ENCODE measurements at places on chromosomes 2 and 18. TPM values are rescaled to one million over a fixed set of nuclear protein-coding genes. Genes with fewer than 3 reads are reported as not detected.
A peak's percentile ranks its signal among the peaks of the same experiment; 100 is the strongest.

The DCC gene
- total RNA-seq = 0.36 TPM

The BOK gene
- 46.6 TPM for total RNA-seq

The ACKR3 gene
- 17.6 TPM for total RNA-seq

The TYMS gene
- 3.0 TPM for total RNA-seq

The SCN2A gene
- 0.95 TPM for total RNA-seq

The DHRS9 gene
- total RNA-seq = 0.83 TPM

DNA sequence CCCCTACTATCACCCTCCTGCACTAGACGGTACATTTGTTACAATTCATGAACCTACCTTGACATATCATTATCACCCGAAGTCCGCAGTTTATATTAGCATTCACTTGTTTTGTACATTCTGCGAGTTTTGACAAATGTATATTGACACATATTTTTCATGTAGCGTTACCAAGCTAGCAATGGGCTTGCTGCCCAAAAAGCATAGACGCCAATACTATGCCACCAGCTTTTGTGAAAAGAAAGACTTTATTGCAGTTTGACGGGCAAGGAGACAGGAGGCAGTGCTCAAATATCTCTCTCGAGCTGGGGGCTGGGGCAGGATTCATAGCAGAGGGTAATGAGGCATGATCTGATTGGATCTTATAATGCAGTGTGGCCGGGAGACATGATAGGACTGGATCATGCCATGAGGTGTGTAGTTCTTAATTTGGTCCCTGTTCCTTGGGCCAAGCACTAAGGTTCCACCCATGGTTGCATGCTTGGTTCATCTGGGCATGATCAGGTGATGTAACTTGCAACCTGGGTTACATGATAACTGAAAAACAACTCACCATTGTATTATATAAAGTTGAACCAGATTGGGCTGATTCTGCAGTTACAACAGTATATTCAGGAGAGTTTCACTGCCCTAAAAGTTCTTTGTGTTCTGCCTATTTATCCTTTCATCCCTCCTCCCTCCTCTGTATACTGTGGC is 162.3 kb downstream of the RTN4 start:
- H3K36me3 ChIP-seq = no peaks in the 10 kb centered on the region
- no peak overlapping the region for H3K27ac ChIP-seq
- no peak overlapping the region for H3K4me3 ChIP-seq

GRCh38 chr18:24683925-24684324 is 223.5 kb downstream of the HRH4 start:
- no peak overlapping the region for H3K4me3 ChIP-seq
- H3K36me3 ChIP-seq = no peaks in the 10 kb centered on the region
- DNase-seq = no peak

DNA sequence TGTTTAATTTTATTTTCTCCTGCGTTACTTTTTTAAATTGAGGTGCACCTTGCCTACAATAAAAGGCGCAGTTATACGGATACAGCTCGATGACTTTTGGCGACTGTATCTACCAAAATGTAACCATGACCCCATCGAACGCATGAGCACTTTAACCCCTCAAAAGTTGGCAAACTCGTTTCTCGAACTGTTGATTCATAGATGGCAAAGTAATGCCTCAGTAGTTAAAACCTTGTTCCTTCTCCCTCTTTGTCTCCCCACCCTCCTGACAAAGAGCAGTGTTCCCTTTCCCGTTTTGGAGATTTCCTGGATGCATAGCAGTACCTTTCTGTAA is 577 bp downstream of the MOGAT1 start:
- no peaks in the 10 kb centered on the region for H3K27me3 ChIP-seq
- H3K36me3 ChIP-seq = no peaks in the 10 kb centered on the region
- no peak for DNase-seq
- H3K4me3 ChIP-seq = no peak overlapping the region
- H3K27ac ChIP-seq = no peak overlapping the region
- peaks cover 11% of the 10 kb centered on the region for H3K4me1 ChIP-seq

DNA sequence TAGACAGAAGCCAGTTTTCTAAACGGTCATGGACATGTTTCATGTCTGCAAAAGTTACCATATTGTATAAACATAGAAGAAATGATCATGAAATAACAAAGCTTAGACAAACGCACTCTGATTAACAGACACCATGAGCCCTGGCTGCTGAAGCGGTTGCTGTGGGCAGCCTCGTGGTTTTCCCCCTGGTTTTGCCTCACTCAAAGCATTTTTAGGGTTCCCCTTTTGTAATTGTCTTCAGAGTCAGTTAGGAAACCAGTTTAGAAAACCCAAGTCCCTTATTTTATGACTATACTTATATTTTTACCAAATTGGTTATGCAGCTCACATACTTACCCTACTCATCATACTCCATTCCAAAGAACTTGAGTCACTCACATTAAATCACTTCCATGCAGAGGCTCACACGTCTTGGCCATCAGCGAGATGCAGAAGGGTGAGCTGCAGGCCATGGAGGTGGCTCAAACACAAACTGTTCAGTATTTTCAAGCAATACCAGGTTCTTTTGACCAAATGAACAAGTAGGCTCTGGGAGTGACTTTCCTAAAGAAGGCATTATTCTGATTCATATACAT is 105.6 kb upstream of the SALL3 start:
- no peaks in the 10 kb centered on the region for H3K4me1 ChIP-seq
- no peaks in the 10 kb centered on the region for H3K36me3 ChIP-seq
- H3K27ac ChIP-seq = no peak overlapping the region
- H3K4me3 ChIP-seq = no peak overlapping the region

GRCh38 chr18:47118981-47119380 is 31.3 kb downstream of the HDHD2 start:
- no peak overlapping the region for H3K27ac ChIP-seq
- no peak for DNase-seq
- H3K27me3 ChIP-seq = no peaks in the 10 kb centered on the region
- no peak overlapping the region for H3K4me3 ChIP-seq

GRCh38 chr2:178194600-178195389 is 483 bp downstream of the OSBPL6 start:
- no peaks in the 10 kb centered on the region for H3K36me3 ChIP-seq
- H3K4me1 ChIP-seq = peaks cover 12% of the 10 kb centered on the region
- peak overlapping the region; percentile 91 for H3K27ac ChIP-seq
- no peaks in the 10 kb centered on the region for H3K27me3 ChIP-seq
- peak; percentile 70 for DNase-seq
- peak overlapping the region; percentile 90 for H3K4me3 ChIP-seq

- no peaks in the 10 kb centered on the region for H3K27me3 ChIP-seq
- no peak overlapping the region for H3K27ac ChIP-seq
- H3K4me3 ChIP-seq = no peak overlapping the region
- no peaks in the 10 kb centered on the region for H3K4me1 ChIP-seq
- no peak for DNase-seq
Observed at GRCh38 chr2:229810786-229811185, 96.4 kb upstream of the DNER start.

DNA sequence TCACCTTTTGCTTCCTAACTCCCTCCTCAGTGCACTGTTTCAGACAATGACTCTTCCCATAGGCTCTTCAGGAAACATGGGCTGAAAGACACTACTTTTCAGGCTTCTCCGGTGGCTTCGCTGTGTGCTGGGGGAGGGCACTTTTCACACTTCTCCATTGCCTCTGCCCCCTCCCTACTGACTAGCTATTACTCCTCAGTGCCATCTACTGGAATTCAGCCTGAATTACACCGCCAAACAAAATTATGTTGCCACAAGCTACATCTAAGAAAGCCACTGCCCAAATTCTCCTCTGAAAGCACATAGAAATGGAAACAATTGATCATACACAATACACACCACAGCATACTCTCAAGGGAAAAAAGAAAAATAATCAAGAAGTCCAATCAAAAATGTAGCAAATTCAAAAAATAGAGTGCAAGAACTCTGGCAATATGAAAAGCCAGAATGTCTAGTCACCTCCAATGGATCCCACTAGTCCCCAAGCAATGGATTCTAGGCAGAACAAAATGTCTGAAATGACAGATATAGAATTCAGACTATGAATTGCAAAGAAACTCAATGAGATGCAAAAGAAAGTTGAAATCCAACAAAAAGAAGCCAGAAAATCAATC is 1139.4 kb upstream of the GYPC start:
- H3K36me3 ChIP-seq = no peaks in the 10 kb centered on the region
- H3K4me1 ChIP-seq = no peaks in the 10 kb centered on the region
- H3K27me3 ChIP-seq = no peaks in the 10 kb centered on the region
- no peak for DNase-seq

DNA sequence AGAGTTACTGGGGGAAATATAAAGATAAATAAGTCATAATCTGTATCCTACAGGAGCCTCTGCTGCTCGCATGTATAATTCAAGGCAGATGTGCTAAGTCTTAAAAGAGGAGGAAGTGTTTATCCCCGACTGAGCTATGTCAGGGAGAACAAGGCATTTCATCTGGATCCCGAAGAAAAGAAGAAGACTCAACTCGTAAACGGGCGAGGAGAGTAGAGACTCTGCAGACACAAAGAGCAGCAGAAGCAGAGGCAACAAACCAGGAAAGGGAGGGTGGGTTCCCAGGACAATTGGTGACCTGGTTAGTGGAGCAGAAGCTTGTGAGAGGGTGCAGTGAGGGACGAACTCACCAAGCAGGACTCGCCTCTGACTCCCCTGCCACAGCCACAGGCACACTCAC is 368.6 kb downstream of the EIPR1 start:
- H3K36me3 ChIP-seq = no peaks in the 10 kb centered on the region
- no peaks in the 10 kb centered on the region for H3K4me1 ChIP-seq
- DNase-seq = no peak
- no peak overlapping the region for H3K27ac ChIP-seq

GRCh38 chr2:181454686-181455450 is 2.3 kb upstream of the ITGA4 start:
- peaks cover 27% of the 10 kb centered on the region for H3K4me1 ChIP-seq
- H3K36me3 ChIP-seq = no peaks in the 10 kb centered on the region
- H3K27ac ChIP-seq = no peak overlapping the region
- H3K27me3 ChIP-seq = peaks cover 5% of the 10 kb centered on the region

- H3K4me1 ChIP-seq = no peaks in the 10 kb centered on the region
- no peak overlapping the region for H3K4me3 ChIP-seq
- no peak for DNase-seq
- no peaks in the 10 kb centered on the region for H3K27me3 ChIP-seq
- H3K36me3 ChIP-seq = no peaks in the 10 kb centered on the region
Observed at GRCh38 chr18:35888329-35888728, 84.2 kb upstream of the RMP24 start.

- no peaks in the 10 kb centered on the region for H3K27me3 ChIP-seq
- H3K27ac ChIP-seq = peak overlapping the region; percentile 71
- H3K36me3 ChIP-seq = no peaks in the 10 kb centered on the region
- peaks cover 31% of the 10 kb centered on the region for H3K4me1 ChIP-seq
- DNase-seq = no peak
Observed at GRCh38 chr2:215773728-215774127, 239.6 kb downstream of the MREG start.

DNA sequence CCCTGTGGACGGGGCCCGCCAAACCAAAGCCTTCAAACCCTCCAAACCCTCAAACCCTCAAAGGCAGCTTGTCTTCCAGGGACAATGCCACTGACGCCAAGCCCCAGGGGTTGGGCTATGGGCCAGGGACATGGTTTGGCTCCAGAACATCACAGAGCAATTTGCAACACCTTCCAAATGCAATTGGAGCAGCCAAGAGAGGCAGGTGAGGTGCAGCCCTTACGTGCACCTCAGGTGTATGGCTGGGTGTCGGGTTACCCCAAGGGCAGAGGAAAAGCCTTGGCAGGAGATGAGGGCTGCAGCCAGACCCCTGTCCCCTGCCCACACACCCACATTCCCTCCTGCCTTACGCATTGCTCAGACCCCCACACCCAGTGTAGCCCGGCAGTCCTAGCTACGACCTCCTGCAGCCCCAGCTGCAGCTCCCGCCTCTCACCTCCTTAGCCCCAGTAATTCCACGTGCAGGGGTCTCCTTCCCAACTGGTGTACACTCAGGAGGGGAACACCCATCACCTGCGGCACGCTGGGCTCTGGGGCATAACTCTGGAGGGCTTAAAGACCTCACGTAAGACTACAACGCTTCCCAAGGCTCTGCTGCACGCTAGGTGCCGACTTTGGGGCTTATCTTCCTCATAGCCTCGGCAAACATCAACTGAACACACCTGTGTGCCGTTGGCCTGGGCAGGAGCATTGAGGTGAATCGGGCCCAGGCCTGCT is 88.7 kb downstream of the TFCP2L1 start:
- H3K27ac ChIP-seq = no peak overlapping the region
- H3K4me3 ChIP-seq = no peak overlapping the region
- DNase-seq = no peak

DNA sequence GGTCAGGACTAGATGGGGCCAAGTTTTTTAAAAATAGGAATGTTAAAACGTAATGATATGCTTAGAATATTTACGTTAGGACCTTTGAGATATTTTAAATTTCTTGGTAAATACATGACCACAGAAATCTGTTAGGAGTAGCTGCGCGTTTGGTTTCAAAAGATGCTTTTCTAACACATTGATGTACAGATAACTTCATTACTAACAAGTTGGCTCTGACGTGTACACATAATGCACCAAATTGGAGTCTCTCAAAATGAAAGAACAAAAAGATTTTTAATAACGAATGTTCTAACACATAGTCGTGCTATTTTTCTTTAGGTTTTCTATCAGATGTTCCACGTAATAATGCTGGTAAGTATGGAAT is 608 bp downstream of the PHOSPHO2 start:
- no peaks in the 10 kb centered on the region for H3K36me3 ChIP-seq
- H3K4me3 ChIP-seq = peak overlapping the region; percentile 89
- peaks cover 21% of the 10 kb centered on the region for H3K4me1 ChIP-seq

- no peaks in the 10 kb centered on the region for H3K27me3 ChIP-seq
- no peak for DNase-seq
Observed at GRCh38 chr18:63161032-63161760, 158.4 kb downstream of the BCL2 start.

- no peak overlapping the region for H3K27ac ChIP-seq
- no peaks in the 10 kb centered on the region for H3K36me3 ChIP-seq
- H3K27me3 ChIP-seq = no peaks in the 10 kb centered on the region
Observed at GRCh38 chr2:101341901-101342624, 33.6 kb upstream of the RNF149 start.

DNA sequence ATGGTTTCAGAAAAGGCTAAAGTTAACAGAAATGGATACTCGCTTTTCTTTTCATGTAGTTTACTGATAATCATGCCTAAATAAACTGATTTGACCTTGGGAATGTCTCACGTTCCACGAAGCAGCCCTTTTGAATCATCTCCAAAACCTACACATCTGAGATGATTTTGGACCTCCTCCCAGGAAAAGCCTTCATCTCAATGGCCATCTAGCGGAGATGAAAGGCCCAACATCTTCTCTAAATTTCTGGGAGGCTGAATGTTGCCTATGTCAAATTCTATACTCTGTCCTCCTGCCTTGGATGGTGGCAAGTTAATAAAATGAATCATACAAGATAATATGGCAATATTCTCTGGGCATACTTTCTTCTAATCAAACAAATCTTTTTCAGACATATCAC is 448.5 kb downstream of the ZEB2 start:
- H3K4me3 ChIP-seq = no peak overlapping the region
- DNase-seq = no peak
- H3K36me3 ChIP-seq = no peaks in the 10 kb centered on the region
